ENCODE measurements at places on chromosomes 5 and 9.
A peak's percentile ranks its signal among the peaks of the same experiment; 100 is the strongest.

DNA sequence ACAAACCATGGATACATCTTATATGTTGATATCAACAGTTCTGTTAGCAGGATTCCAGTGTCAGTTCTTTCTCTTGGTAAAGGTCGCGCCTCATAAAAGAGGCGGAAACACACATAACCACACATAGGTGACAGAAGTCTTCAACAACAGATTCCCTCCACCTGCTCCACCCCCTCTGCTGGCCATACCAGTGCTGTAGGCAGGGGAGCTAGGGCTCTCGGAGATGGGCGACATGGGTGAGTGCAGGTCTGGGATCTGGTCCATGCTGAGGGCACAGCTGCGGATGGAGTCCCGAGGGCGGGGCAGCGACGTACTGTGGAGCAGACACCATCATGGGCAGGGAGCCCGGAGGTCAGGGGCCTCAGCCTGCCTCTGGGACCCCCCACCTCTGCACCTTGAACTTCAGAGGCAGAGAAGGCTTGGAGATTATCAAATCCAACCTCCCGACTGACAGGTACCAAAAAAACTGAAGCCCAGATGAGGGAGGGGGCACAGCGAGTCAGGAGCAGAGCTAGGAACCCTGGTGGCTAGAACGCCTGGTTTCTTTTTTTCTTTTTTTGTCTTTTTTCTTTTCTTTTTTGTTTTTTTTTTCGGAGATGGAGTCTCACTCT, 12.0 kb upstream of the TOR2A start:
- DNase-seq, result no peak

DNA sequence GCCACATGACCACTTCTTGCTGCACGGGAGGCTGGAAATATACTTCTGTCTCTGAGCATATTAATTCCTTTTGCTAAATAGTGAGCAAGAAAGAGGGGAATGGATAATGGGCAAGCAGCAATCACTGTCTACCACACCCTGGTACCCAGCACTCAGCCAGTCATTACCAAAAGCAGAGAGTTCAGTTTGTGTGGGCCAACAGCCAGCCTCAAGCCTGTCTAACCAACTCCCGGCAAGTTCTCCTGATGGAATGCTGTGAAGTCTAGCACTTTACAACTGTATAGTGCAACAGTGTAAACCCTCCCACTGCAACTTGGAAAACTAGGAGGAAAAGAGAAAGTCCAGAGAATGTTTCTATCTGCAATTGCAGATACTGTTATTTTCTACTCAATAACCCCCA, 47.8 kb downstream of the PLK2 start:
- no peak for DNase-seq

DNA sequence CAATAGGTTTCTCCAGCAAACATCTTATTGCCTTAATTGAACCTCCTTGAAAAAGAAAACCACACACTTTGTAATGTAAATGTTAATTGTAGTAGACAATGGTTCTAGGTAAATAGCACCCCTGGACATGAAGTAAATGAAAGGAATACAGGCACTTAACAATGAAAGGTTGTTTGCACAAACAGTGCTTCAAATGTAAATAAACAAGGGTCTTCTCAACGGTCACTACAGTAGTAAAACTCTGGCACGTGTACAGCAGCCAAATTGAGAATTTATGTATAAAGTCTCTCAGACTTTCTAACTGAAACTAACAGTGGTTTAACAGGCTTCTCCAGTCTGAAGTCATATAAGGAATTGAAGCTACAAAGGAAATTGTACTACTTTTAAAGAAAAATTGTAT, 218.3 kb downstream of the MEF2C start:
- DNase-seq, result no peak

GRCh38 chr5:81694726-81695125, 56.2 kb downstream of the SSBP2 start:
- DNase-seq, result no peak

DNA sequence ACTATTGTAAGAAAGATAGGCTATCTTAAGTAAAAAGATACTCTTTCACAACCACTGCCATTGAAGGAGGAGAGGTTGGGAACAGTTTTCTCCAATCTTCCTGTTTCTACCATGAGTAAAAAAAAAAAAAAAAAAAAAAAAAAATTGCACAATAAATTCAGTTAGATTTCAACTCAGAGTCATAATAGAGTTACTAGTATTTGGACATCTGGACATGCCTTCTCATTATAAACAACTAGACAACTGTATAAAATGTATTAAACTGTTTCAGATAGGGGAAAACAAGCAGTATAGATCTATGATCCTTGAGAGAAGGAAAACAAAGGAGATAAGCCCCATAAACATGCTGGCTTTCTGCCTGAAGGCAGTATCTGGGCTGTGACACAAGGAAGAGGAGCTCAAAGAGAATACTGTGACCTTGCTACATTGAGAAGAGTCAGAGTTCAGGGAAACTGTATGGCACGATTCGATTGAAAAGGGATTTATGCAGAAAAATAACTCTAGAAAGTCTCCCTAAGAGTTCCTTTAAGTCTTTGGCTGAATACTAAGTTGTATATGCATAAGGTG, 249.2 kb upstream of the POU5F2 start:
- no peak for DNase-seq

GRCh38 chr5:7857361-7857760, 6.4 kb upstream of the CFAP90 start:
- DNase-seq, result no peak

DNA sequence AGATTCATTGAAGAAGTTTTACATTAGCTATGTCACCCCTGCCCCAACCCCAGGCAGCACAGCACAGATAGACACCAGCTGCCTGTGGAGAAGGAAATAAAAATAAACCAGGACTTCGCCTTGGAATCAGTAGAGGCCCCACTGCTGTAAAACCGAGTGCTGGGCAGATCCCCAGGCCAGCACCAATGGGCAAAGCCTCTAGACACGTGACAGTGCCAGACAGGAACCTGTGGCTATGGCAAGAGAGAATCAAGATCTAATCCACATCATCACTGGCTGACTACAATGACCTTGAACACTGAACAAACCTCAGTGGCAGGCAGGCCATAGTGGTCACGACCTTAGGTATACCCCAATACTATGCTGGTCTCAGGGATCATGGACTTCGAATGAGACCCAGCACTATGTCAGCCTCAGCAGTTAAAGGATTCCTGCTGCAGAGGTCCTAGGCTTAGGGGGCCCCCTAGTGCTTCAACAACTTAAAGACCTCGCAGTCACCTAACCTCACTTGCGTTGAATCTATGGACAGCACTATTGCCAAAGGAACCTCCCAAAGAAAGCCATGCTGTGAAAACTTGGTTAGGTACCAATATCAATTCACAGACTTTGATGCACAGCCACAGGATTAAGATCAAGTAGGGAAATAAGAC, 2118.6 kb upstream of the C9orf72 start:
- DNase-seq, result peak; percentile 48

GRCh38 chr5:617896-618295, 5.8 kb downstream of the CEP72 start:
- DNase-seq, result no peak

DNA sequence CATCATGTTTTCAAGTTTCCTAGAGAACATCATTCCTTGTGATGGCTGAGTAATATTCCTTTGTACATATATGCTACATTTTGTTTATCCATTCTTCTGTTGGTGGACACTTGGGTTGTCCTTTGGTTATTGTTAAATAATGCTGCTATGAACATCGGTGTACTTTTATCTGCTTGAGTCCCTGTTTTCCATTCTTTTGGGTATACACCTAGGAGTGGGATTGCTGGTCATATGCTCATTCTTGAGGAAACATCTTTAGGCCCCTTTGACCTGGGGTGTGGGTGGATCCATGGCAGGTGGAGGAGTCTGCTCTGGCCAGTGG, 25.3 kb downstream of the GALNT12 start:
- DNase-seq, result no peak

DNA sequence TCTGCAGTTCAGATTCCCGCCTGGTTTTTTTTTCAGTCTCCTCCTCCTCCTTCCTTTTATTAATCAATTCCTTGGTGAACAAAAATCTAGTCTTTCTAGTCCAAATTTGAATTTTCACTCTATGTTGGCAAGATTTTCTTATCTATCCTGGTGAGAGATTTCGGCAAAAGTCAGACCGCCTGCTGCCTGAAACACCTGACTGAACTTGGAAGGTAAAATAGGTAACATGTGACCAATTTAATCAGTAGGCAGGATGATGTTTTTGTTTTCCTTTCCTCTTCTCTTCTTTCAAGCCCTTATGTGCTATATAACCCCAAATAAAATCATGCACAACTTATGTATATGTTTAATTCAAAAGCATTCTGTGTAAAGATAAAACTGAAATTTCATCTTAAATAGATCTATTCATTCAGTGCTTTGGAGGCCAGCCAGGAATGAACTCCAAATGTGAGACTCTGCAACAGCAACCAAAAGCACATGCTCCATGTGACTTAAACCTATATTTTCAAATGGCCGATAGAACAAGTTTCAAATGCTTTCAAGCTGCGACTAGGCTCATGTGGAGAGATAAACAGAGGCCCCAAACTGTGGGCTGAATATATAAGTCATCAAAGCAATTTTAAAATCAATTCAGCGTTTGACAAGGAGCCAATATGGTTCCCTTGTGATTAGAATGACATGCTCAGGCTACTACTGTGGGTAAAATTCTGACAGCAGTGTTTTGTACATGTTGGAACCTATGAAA, 100.4 kb upstream of the SEMA6A start:
- no peak for DNase-seq

DNA sequence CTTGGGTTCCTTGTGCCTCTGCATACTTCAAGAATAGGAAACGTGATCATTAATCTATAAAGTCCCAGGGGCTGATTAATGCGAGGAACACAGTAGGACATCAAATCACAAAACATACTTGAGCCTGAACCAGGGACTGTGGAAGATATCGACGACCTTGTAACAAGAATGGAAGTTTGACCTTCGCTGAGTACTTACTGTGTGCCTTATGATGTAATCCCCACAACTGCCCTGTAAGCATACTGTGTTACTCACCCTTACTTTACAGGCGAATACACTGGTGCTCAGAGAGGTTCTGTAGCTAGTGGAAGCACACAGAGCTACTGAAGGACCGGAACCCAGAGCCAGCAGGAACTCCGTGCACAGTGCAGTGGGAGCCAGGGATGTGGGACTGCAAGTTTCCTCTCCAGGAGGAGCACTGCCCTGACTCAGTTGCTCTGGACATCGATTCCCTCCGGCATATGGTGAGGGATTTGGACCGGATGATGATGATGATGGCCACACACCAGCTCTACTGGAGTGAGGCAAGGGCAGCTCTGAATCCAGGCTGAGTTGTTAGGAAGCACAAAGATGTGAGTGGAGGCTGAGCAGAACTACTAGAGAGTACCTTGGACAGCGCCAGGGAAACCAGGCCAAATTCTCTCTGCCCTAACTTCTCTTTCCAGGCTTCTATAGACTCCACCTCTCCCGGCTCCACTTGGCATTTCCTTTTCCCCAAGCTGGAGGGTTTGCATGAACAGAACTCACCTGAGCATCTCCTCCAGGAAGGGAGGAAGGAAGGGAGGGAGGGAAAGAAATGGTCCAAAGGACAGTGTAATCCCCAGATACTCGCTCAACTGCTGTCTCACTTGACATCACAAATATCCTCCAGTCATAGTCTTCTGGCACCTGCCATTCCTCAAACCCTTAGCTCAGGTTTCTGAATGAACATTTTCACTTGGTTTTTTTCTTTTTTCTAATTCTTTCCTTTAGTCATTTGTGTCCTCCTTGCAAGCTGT, 1.5 kb upstream of the GABBR2 start:
- no peak for DNase-seq

DNA sequence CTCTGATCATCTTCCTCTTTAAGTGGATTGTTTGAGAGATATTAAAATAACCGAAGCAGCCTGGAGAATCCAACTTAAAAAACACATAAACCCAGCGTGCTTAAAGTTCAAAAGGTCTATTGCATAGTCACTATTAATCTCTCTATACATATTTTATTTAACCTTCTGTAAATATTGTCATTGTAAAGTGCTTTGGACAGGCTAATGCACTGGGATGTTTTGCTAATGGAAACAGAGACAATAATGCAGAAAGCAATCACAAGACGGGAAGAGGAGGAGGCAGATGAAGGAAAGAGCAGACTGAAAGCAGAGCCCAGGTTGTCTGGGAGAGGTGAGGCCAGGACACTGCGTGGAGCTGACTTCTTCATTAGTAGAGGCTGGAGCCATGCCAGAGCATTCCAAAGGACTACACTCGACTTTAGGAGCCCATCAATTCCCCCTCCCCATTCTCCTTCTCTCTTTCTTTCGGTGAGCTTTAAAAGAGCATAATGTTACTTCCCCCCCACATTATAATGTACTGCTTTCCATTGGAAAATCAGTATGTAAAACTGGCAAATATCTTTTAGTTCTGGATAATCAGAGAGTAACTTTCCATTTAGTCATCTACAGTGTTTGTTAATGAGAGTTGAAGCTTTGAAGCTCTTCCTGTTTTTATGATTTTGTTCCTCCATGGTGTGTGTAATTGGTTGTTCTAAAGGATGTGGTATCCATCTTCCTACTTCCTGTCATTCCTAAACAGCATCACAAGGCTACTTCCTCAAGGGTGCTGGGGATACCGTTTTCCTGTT, 307.3 kb upstream of the MPDZ start:
- DNase-seq, result no peak

DNA sequence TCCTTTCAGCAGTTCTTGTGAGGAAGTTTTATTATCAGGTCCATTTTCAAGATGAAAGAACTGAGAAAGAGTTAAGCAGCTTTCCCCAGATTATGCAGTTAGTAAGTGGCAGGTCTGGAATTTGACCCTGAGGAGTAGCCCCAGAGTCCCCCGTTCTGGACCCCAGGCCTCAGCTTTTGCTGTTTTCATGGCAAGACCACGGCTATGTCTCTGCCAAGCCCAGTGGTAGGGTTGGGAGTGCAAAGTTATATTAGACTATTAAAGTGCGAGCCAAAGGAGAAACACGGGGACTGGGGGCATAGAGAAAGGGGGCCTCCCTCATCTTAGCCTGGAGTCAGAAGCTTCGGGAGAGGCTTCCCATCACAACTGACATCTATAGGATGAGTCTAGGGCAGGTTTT, 19.3 kb upstream of the ORM1 start:
- no peak for DNase-seq

GRCh38 chr5:151721087-151721646, 34.5 kb upstream of the SPARC start:
- no peak for DNase-seq

GRCh38 chr5:56481428-56482357, 248.6 kb upstream of the ANKRD55 start:
- no peak for DNase-seq

GRCh38 chr5:82100303-82101077, 128.7 kb downstream of the ATG10 start:
- DNase-seq, result no peak

DNA sequence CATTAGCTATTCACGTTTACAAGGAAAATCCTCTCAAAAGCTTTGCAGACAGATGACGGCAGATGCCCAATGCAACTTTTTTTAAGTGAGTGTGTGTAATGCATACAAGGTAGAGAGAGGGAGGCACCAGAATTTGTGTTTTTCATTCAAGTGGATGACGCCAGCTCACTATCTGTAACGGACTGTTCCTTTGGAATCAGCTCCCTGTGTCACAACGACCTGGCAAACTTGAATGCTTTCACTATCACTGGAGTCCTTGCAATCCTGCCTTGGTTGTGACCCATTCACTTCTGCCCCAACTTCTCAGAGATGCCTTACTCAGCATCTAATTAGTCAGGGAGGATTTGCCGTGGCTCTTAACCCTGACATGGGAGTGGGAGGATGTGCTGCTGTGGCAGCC, 148.5 kb downstream of the BNC2 start:
- no peak for DNase-seq

GRCh38 chr9:112764344-112764743, 13.8 kb downstream of the SNX30 start:
- no peak for DNase-seq
